ENCODE measurements at places on chromosomes 2 and 18. TPM values are rescaled to one million over a fixed set of nuclear protein-coding genes. Genes with fewer than 3 reads are reported as not detected.

PSMA8 gene
- 6.3 TPM for total RNA-seq

MOGAT1 gene
- not detected for total RNA-seq

CYBRD1 gene
- 289 TPM for total RNA-seq

ZSWIM2 gene
- total RNA-seq: 0.96 TPM

SKOR2 gene
- total RNA-seq: 0.48 TPM

DTNA gene
- 82.8 TPM for total RNA-seq

MGAT4A gene
- total RNA-seq: 16.4 TPM

GKN1 gene
- total RNA-seq: not detected

CYP1B1 gene
- total RNA-seq: 24.8 TPM

DSEL gene
- total RNA-seq: 14.9 TPM

- peak; percentile 76 for DNase-seq
Observed at GRCh38 chr18:63451799-63452660, 24.7 kb upstream of the SERPINB5 start.

DNA sequence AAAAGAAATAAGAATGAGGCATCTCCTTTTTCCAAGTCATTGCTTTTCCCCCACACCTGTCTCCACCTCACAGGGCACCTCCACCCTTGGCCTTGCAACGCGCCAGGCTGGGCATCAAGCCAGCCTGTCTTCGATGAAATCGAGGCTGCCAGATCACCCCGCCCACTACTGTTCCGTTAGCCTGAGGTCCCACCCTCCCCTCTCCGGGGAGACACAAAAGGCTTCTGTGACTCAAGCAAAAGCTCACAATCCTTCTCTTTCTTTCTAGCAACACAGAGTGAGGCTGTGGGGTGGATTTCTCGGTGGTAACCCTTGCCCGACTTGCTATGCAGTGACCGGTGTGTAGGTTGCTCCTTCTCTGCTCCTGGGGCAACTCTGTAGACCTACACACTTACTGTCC, 9.9 kb downstream of the TNP1 start:
- DNase-seq: no peak

DNA sequence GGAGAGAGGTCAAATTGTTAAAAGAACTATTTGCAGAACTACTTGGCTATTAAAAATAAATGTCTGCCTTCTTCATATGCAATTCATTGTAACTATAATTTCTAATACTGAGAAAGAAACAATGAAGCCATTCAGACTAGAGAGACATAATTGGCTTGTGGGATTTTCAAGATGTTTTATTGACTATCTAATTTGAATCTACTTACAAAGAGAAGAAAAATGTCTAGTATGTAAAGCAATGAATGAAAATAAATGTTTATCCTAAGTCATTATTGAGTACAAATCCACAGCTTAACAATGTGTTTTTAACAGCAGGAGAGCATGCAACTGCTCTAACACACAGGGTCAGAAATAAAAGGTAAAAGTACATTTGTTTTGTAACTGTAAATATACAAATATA, 19.2 kb downstream of the RMP24 start:
- no peak for DNase-seq

GRCh38 chr2:164456619-164457018, 164.7 kb downstream of the GRB14 start:
- peak; percentile 4 for DNase-seq

DNA sequence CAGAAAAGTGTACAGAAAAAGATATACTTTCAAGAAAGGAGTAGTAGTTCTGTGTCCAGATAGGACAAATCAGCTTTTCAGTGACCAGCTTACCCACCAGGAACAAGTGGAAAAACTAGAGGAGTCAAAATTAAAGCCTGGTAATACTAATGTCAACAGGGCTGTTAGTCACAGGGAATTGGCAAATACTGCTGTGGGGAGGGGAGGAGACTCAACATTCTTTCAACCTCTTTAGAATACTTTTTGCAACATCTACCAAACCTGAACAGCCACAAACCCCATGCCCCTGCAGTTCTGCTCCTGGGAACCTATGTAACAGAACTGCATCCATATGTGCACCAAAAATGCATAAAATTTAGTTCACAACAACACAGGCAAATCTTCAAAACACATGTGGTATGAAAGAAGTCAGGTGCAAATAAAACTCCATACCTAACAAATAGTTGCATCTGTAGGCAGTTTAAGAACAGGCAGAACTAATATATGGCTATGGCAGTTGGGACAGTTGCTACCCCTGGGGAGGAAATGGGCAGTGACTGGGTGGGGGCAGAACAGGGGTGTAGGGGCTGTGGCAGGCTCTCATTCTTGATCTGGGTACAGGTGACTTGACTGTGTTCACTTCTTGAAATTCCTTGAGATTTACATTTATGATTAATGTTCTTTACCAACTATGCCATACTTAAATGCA, 9.7 kb downstream of the CMPK2 start:
- DNase-seq: no peak

DNA sequence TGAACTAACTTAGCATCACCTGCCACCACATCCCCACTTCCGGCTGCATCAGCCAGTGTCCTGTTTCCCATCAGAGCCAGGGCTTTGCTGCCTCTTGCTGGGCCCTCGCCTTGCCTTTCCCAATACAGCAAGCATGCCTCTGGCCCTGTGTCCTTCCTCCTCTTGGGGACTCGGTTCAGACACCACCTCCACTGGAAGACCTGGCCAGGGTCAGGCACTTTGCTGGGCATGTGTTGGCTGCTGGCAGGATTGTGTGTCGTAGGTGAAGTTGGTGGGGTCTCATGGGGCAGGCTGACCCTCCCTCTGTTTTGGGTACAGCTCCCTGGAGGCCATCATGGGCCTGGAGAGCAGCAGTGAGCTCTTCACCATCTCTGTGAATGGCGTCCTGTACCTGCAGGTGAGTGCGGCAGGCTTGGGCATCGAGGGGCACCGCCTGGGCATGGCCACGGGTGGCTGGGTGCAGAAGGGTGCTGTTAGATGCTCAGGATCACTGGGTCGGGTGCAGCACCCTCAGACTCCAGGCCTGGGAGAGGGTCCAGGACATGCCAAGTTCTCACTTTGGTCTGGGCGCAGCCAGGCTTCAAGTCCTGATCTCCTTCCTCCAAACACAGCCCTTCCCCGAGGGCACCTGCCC, 6.6 kb downstream of the ERFE start:
- no peak for DNase-seq

- DNase-seq: no peak
Observed at GRCh38 chr2:231685349-231686191, 22.8 kb upstream of the PTMA start.

DNA sequence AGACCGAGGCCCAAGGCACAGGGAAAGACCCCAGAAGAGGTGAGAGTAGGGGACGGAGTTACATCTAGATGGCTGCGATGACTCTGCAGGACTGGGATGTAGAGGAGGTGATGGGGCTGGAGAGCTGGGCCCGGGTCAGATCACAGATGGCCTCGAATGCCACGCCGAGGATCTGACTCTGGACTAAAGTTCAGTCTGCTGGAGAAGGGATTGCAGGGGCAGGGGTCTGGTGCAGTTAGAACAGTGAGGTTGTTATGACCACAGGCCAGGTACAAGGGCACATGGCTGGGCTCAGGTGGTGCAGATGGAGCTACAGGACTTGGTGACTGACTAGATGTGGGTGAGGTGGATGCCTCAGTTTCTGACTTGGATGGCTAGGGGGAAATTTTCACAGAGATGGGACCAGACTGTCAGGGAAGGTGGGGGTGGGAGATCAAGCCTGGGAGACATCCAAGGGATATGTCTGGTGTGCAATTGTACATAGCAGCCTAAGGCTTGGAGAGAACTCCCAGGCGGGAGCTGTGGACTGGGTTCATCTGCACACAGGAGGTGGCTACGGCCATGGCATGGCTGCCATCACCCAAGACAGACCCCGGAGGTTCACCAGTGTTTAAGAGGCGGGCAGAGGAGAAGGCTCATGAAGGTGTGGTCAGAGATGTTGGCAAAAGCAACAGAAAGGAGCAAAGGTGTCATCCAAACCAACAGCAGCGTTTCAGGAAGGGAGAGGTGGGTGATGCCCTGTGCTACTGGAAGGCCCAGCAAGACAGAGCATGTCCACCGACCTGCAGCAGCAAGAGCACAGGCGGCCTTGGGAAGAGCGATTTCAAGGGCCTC, 66.9 kb downstream of the CIB4 start:
- DNase-seq: no peak

GRCh38 chr2:64023485-64024258, 4.4 kb upstream of the VPS54 start:
- no peak for DNase-seq

GRCh38 chr2:198036029-198036879, 231.9 kb downstream of the PLCL1 start:
- DNase-seq: no peak

DNA sequence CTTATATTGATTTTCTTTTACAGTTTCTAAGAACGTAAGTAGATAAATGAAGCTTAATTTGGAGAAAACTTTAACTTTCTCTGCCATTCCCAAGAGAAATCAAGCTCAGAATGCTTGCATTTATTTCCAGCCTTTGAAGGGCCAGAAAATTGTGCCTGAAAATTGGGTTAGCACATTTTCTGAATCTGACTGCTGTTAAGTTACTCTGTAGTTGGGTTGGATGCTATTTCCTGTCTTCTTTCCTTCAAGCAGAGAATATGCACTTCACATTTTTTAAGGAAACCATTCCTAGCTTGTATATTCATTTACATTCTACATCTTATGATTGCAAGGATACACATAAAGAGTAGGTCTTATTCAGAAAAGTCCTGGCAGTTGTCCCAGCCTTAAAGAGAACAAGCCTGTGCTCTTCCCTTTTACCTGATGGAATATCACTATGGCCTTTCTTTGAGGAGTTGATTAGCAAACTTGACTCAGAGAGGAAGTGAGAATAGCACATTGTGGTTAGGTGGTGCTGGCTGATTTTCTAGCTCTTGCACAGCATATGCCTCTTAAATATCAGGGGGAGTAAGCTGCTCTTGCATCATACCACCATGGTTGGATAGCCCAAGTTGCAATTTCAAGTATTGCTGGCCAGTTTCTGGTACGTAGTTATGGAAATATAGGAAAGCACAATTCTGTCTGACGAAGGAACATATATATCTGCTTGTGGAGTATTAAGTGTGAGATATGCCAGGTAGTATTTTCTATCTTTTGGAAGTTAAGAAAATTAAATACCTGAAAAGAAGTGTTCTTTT, 133.7 kb downstream of the COMMD1 start:
- DNase-seq: peak; percentile 19

DNA sequence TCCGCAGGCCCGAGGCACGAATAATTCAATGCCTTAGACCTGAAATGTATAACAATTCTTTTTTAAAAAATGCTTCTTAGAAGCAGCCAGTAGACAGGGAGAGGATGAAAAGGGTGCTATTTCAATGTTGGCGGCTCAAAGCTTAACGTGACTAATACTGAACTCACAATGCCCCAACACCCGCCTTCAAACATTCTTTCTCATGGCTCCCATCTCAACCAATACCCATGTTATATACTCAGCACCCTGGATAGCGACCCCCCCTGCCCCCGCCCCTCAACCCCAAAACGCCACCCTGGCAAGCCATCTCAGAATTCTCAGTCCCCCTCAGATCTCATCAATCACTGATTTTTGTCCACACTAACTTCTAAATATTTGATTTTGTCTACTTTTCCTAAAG, 4.4 kb downstream of the FBXO41 start:
- no peak for DNase-seq

DNA sequence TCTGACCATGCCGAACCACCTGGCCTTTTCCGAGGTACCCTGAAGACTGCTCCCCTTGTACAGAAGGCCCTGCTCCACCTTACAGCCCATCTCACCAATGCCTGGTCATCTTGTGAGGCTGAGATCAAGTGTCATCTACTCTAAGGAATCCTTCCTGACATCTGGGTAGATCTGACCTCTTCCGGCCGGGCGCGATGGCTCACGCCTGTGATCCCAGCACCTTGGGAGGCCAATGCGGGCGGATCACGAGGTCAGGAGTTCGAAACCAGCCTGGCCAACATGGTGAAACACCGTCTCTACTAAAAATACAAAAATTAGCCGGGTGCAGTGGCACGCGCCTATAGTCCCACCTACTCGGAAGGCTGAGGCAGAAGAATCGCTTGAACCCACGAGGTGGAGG, 2.1 kb upstream of the RIOK3 start:
- no peak for DNase-seq

DNA sequence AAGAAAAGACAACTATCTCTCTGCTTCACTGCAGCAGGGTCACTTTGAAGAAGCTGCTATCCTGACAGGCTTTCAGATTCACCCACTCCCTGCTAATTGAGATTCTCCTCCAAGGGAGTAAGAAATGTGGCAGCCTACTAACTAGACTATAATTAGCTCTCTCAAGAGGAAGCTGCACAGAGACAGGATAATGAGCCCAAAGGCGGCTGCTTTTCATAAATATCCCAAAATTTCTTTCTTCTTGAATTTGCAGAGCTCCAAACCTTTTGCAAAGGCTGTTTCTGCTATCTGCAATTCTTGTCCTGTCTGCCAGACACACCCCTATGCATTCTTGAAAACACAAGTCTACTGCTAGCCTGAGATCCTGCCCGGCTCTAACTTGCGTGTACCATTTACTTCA, 54.0 kb upstream of the RNU4ATAC start:
- no peak for DNase-seq

DNA sequence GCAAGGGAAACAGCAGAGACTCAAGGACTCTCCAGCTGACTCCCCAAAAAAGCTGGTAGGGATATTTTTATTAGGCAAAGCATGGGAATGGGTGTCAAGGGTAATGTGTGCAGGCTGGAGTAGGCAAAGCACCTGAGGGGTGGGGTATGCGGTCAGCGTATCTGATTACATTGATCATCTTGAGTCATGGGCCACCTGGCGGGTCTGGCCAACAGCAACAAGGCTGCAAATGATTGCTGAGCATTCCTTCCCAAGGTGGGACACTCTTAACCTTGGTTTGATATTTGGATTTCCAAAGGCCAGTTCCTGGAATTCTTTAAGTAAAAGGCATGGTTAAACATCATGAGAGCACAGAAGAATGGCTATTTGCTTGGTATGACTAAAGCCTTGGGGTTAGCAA, 32.6 kb upstream of the CCBE1 start:
- DNase-seq: no peak

GRCh38 chr2:23707096-23707495, 219.8 kb downstream of the ATAD2B start:
- DNase-seq: no peak

All from umbilical cord (tissue), 2 donors.